ENCODE measurements at places on chromosomes 2 and 18.
A peak's percentile ranks its signal among the peaks of the same experiment; 100 is the strongest.

DNA sequence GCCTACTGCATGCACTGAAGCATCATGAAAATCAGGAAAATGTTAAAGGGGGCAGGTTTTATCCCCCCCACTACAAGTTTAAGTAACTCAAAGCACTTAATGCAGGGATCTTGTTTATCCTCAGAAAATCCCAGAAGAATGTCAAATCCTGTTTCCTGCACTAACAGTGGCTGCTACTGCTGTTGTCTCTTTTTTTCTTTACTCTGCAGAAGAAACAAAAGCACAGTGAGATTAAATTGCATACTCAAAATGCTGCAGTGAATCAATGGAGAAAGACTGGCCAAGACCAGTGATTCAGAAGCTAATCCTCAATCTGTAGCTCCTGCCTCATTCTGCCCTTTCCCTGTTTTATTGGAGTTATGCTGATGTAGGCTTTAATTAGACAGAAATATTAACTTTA lies 332.3 kb upstream of the FIGN start:
- H3K4me3 ChIP-seq: no peak overlapping the region
- no peaks in the 10 kb centered on the region for H3K27me3 ChIP-seq
- no peak overlapping the region for H3K27ac ChIP-seq

DNA sequence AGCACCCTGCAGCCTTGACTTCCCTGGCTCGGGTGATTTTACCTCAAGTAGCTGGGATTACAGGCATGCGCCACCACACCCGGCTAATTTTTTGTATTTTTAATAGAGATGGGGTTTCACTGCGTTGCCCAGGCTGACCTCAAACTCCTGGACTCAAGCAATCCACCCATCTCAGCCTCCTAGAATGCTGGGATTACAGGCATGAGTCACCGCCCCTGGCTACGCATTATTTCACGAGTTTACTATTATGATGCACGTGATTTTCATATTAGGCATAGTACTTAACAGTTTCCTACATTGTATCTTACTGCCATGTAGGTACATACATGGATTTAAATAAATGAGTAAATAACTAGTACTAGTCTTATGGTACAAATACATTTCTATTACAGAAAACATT lies 4.4 kb downstream of the DYNC2LI1 start:
- H3K4me1 ChIP-seq: peaks cover 2% of the 10 kb centered on the region
- H3K27me3 ChIP-seq: no peaks in the 10 kb centered on the region
- H3K4me3 ChIP-seq: no peak overlapping the region
- no peak overlapping the region for H3K27ac ChIP-seq

DNA sequence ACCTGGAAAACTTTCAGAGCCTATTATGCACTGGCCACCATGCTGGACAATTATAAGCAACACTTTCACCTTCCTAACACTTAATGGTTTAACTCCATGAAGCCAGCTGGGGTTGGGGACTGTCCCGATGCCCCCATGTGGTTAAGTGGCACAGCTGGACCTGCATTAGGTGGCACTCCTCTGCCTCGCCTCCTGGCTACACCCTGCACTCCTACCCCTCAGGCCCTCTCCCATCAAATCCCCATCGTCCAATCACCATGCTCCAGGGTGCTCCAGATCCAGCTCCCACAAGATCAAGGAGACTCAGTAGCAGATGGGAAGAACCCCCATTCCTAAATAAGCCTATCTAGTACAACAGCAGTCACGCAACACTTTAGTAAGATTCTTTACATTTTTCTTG lies 53.8 kb downstream of the HDLBP start:
- DNase-seq: no peak
- no peaks in the 10 kb centered on the region for H3K27me3 ChIP-seq
- no peaks in the 10 kb centered on the region for H3K4me1 ChIP-seq
- H3K27ac ChIP-seq: no peak overlapping the region
- H3K4me3 ChIP-seq: no peak overlapping the region

DNA sequence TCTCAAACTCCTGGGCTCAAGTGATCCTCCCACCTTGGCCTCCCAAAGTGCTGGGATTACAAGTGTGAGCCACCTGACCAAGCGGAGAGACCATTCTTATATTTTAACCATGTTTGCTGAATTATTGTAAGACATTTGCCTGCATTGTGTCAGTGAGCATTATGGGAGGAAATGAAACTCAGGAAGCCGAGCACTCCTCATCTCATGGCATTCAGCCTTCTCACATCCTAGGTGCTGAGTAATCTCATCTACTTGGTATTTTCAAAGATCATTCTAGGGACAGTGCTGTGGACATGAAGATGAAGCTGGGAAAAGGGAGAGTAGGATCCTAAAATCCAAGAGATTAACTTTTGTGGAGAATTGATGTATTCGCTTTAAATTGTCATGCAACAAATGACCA lies 66.1 kb downstream of the NAPG start:
- H3K27ac ChIP-seq: no peak overlapping the region
- H3K4me3 ChIP-seq: no peak overlapping the region
- DNase-seq: no peak
- H3K36me3 ChIP-seq: no peaks in the 10 kb centered on the region

DNA sequence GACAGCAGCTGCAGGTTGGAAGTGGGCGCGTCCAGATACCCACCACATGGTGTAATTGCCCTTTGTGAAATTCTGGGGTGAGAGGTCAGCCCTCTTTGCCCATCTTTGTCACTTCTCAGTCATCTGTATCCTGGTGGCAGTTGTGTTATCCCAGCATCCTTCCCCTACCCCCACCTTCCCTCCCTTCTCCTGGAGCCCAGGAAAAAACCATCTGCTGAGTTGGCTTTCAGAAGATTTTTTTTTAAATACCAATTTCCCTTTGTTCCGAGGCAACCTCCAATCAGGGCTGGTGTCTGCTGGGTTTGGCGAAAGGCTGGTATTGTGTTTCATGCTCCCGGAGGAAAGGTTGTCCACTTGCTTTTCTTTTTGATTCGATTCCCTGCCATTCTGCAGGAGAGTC lies 35.2 kb downstream of the SETBP1 start:
- no peak for DNase-seq
- no peaks in the 10 kb centered on the region for H3K27me3 ChIP-seq
- H3K27ac ChIP-seq: no peak overlapping the region
- no peak overlapping the region for H3K4me3 ChIP-seq
- no peaks in the 10 kb centered on the region for H3K36me3 ChIP-seq
- H3K4me1 ChIP-seq: peaks cover 13% of the 10 kb centered on the region

GRCh38 chr2:34096562-34097171 lies 497.6 kb upstream of the FAM98A start:
- H3K27ac ChIP-seq: no peak overlapping the region
- H3K4me1 ChIP-seq: no peaks in the 10 kb centered on the region
- peak; percentile 25 for DNase-seq
- no peak overlapping the region for H3K4me3 ChIP-seq

DNA sequence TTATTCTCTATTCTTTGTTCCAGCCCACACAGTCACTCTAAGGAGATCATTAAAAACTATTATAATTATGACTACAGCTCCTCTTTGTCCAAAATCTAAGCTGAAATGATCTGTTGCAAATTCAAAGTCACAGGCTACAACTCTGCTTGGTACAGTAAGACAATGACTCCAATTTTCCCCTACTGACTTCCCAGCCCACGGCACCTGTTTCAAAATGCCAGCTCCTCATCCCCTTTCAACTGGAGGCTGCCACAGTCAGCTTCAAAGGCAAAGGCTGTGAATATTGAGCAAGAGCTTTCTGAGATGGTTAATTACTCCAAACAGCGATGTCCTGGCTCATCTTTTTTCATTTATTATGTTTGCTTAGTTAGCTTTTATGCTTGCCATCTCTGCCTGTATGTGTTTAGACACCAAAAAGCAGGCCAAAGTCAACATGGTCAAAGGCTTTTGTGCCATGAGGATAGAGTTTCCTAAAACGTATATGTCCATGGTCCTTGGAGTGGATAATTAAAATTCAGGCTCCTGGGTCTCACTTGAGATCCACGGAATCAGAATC lies 141.1 kb downstream of the DOCK10 start:
- H3K27me3 ChIP-seq: no peaks in the 10 kb centered on the region
- DNase-seq: no peak
- no peaks in the 10 kb centered on the region for H3K4me1 ChIP-seq
- no peak overlapping the region for H3K27ac ChIP-seq

All from ovary (tissue), 10 donors.